NCI-H1048 (cell line): ENCODE measurements at places on chromosomes 11 and 22.
A peak's percentile ranks its signal among the peaks of the same experiment; 100 is the strongest.

GRCh38 chr22:39979048-39979447 lies 15.7 kb upstream of the FAM83F start:
- DNase-seq = no peak

DNA sequence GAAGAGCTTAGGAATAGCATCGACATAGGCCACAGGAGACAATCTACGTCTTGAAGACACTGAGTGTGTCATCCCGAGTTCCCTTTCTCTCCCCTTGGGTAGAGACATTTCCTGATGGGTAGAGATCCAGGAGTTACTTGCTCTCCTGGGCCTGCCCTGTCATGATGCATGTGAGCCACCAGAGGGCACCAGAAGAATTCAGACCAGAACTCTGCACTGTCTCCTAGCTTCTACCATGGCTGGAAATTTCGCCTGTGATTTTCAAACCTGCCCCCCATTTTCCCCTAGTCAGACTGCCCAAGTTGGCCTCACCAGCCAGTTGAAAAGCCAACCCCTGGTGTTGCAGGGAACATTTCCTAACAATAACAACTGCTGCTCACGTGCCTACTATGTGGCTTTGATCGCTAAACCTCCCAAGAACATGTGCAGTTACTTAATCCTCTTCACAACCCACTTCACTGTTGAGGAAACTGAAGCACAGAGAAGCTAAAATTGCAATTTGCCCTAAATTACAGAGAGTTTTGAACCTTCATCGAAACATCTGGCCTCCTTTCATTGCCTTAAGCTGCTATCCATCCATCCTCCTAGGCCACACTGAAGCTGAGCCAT lies 47.2 kb downstream of the C11orf58 start:
- DNase-seq = peak; percentile 29

GRCh38 chr22:49301398-49302149 lies 526.1 kb downstream of the BRD1 start:
- no peak for DNase-seq

- no peak for DNase-seq
Measured at GRCh38 chr11:66546368-66546965, at the start of gene ACTN3. Gene ACTN3 (plus strand): TSS chr11:66546903. CDS start chr11:66546938, 35 bp downstream.

DNA sequence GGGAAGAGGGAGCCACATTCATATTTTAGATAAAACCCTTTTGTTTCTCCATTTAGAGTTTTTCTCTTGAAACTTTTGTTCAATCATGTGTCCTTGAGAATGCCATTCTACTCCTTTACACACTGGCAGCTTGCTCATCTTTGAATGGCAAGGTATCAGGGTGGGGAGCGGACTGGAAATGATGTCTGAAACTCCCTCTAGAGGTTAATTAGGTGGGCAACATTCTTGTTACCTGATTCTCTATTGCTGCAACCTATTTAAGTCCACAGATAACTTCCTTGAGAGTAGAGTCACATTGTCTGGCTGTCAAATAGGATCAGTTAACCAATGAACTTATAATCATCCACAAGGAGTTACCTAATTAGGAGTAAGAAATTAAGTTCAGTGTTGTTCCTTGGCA lies 533.6 kb upstream of the API5 start:
- DNase-seq = no peak

DNA sequence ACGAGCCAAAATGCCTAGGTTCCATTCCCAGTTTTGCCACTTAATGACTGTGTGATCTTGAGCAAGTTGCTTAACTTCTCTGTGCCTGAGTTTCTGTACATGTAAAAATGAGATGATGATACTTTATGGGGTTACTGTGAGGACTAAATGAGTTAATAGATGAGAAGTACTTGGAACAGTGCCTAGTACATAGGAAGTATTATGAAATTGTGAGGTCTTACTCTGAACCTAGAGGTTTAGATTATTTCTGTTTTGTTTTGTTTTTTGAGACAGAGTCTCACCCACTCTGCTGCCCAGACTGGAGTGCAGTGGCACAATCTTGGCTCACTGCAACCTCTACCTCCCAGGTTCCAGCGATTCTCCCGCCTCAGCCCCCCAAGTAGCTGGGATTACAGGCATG lies 227.0 kb upstream of the POU2AF2 start:
- DNase-seq = no peak

DNA sequence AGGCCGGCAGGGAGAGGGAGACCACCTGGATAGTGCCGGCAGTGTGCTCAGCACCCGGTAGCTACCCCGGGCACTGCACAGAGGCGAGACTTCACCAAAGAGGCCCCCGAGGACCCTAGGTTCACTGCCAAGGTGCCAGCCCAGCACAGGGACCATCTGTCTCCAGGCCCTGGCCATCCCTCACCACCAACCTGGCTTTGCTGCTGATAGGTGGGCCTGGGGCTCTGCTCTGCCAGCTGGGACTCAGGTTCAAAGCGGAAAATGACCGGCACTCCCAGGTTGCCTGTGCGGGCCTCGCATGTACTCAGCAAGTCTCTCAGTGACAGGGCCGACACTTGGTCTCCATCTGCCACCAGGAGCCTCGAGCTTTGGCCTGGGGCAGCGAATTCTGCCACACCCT lies 812.2 kb downstream of the BRD1 start:
- no peak for DNase-seq

GRCh38 chr11:108945341-108945740 lies 280.5 kb downstream of the DDX10 start:
- DNase-seq = no peak

- DNase-seq = no peak
Measured at GRCh38 chr11:21464601-21465193, 728.2 kb upstream of the ANO5 start.

- peak; percentile 52 for DNase-seq
Measured at GRCh38 chr22:39534591-39535356, 2.2 kb upstream of the RPS19BP1 start.

- DNase-seq = no peak
Measured at GRCh38 chr11:133928628-133929059, 28.1 kb downstream of the IGSF9B start.

DNA sequence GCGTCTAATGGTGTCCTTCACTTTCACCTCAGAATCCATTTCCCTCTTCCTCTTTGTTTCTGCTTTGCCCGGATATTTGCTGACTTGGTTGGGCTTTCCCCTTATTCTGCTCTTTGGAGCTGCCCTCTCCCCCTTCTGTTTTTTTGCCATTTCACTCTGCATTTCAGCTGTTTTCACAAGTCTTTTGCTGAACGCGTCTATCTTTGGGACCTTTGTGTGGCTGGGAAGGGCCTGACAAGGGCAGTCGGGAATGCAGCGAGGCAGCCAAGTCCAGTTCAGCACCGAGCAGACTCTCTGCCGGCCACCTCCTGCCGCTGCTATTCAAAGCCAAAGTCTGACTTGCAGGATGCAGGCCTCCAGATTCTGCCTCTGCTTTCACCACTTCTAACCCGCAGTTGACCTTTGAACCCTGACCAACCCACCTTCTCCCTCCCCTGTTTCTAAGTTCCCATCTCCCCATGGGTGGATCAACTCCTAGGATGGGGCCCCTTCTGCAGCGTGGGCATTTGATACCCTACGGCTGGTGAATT lies 38.2 kb downstream of the FEZ1 start:
- no peak for DNase-seq

DNA sequence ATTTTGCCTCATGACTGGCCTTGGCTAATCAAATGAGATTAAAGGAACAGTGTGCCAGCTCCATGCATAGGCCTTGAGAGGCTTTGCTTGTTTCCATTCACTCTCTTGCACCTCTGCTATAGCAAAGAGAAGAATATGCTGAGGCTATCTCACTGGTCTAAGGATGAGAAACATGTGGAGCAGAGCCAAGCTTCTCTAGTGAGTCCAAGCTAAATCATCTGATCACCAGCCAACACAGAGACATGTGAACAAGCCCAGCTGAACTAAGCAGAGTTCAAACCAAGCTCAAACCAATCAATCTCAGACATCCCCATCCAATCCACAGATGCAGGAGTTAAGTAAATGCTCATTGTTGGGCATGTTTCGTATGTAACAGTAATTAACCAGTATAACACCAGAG lies 69.4 kb upstream of the API5 start:
- no peak for DNase-seq

DNA sequence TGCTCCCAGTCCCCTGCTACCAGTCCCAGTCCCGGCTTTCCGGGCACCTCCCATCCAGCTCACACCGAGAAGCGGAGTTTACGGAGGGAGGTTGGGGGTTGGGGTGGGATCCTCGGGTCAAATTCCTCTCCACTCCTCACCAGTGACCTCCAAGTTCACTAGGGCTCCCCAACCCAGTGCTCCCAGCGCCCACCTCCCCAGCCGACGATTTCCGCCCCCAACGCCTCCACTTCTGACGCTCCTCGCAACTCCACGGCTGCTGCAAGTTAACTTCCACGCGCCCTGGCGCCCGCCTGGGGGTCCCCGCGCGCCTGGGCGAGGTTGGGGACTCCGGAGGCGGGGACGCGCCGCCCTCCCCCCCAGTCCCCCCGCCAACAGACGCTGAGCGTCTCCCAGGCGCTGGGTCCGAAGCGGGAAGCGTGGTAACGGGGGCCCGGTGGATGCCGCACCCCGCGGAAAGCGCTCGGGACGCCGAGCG lies 526 bp downstream of the TPST2 start:
- no peak for DNase-seq

GRCh38 chr11:12214751-12215150 lies 104.4 kb downstream of the MICAL2 start:
- DNase-seq = no peak

- DNase-seq = no peak
Measured at GRCh38 chr11:74462009-74462408, 5.3 kb downstream of the KCNE3 start.

DNA sequence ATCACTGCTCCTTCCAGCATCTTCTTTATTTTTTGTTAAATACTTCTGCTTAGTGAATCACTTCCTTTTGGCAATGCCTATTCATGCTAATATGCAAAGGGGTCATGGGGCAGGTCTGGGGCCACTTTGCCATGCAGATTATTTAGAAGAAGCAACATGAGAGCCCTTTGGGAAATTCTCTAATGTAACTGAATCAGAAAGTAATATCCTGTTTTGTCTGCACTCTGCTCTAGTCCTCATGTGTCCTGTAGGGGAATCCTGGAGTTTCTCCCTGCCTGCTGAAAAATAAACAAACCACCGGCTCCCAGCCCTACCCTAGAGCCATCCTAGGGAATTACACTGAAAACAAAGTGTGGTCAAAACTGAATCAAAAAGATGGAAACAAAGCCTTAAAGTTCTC lies 176.5 kb upstream of the POU2AF2 start:
- no peak for DNase-seq

- DNase-seq = no peak
Measured at GRCh38 chr11:134369656-134370525, 38.1 kb downstream of the GLB1L2 start.

DNA sequence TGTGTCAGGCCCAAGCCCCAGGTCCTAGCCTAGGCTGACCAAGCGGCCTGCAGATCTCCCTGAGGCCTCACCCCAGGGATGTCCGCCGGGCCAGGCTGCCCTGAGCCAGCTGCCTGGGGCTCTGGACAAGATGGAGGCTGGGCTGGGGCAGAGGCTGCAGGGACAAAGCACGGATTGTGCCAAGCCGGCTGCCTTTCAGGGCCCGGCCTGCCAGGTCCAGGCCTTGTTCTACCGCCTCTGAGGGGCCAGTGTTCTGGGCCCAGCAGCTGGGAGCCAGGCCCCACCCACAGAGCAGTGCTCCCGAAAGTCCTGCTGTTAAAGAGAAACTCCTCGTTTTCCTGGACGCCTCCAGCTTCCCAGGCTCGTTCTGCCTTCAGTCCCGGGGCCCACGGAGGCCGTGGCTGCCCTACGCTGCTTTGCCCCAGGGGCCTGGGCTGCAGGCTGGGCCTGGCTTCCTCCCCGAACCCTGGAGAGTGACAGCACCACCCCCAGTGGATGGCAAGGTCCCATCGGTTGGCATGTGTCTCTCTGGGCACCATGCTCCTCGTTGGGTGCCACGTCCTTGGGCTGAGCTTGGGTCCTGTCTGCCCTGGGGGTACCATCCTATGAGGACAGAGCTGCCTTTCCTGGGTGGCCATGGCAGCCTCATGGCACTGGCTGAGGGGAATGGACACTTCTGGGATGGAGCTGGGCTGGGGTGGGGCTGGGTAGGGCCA lies 7.6 kb downstream of the BRSK2 start:
- DNase-seq = no peak

DNA sequence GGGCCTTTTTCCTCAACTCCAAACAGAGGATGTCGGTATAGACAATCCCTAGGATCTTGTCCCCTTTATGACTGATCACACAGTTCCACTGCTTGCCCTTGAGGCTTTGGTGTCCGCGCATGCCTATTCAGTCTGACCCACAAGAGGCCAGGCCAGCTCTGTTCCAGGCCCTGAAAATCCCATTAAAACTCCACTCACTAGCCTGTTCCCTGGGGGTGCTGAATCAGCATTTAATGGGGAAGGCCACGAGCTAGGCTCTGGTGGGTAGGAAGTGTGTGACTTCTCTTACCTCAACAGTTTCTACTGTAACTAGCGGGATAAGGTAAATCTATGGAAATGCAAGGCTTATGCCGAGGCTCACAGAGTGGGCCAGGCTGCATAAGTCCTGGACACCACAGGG lies 117.7 kb downstream of the PTPRJ start:
- no peak for DNase-seq

- no peak for DNase-seq
Measured at GRCh38 chr22:37311761-37312312, 29.5 kb downstream of the CYTH4 start.

GRCh38 chr11:72072348-72072747 lies 8.0 kb downstream of the NUMA1 start:
- no peak for DNase-seq

- DNase-seq = no peak
Measured at GRCh38 chr11:11311169-11311568, 41.9 kb downstream of the CSNK2A3 start.

- no peak for DNase-seq
Measured at GRCh38 chr22:26798462-26799065, 141.2 kb downstream of the MIAT start.

- no peak for DNase-seq
Measured at GRCh38 chr11:44709281-44709562, 17.5 kb upstream of the TSPAN18 start.

DNA sequence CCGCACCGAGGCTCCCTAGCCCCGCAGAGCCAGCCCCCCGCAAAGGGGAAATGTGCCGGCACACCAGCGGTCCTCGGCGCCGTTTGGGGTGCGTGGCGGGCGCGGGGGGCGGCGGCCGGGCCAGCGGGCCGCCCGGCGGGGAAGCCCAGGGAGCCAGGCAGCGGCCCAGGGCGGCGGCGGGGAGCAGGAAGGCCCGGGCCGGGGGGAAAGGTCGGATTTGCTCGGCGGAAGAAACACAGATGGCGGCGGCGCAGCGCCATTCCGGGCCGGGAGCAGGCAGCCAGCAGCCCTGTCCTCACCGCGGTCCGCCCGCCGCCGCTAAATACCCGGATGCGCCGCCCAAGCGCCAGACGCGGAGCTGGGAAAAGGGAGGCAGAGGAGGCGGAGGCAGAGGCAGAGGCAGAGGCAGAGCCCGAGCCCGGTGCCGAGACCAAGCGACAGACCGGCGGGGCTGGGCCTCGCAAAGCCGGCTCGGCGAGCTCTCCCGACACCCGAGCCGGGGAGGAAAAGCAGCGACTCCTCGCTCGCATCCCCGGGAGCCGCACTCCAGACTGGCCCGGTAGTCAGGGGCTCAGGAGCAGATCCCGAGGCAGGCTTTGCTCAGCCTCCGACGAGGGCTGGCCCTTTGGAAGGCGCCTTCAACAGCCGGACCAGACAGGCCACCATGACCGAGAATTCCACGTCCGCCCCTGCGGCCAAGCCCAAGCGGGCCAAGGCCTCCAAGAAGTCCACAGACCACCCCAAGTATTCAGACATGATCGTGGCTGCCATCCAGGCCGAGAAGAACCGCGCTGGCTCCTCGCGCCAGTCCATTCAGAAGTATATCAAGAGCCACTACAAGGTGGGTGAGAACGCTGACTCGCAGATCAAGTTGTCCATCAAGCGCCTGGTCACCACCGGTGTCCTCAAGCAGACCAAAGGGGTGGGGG lies 2.6 kb upstream of the GCAT start:
- DNase-seq = peak; percentile 50

GRCh38 chr11:4436411-4436810 lies 12.7 kb upstream of the OR52K2 start:
- DNase-seq = no peak
